ENCODE measurements at places on chromosomes 4 and X.
A peak's percentile ranks its signal among the peaks of the same experiment; 100 is the strongest.

GRCh38 chrX:19794690-19795089 is 92.7 kb downstream of the SH3KBP1 start:
- no peak for ATAC-seq

DNA sequence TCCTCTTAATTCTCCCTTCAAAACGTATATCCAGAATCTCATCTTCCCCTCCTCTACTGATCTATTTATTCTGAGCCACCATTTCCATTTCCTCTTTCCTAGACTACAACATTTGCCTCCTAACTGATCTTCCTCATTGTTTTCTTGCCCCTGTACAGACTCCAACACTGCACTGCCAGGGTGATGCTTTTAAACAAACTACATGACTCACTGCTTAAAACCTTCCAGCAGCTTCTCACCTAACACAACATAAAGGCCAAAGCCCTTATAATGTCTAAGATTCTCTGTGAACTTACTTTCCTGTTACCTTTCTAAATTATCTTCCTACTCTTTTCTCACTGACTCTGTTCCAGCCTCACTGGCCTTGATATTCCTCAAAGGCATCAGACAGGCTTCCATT is 161.0 kb upstream of the HS3ST1 start:
- no peak for ATAC-seq

- ATAC-seq, result no peak
These were observed 91.5 kb downstream of the HPRT1 start for GRCh38 chrX:134551376-134552048.

- ATAC-seq, result peak; percentile 13
These were observed 704 bp downstream of the FAM114A1 start for GRCh38 chr4:38868059-38868960.

DNA sequence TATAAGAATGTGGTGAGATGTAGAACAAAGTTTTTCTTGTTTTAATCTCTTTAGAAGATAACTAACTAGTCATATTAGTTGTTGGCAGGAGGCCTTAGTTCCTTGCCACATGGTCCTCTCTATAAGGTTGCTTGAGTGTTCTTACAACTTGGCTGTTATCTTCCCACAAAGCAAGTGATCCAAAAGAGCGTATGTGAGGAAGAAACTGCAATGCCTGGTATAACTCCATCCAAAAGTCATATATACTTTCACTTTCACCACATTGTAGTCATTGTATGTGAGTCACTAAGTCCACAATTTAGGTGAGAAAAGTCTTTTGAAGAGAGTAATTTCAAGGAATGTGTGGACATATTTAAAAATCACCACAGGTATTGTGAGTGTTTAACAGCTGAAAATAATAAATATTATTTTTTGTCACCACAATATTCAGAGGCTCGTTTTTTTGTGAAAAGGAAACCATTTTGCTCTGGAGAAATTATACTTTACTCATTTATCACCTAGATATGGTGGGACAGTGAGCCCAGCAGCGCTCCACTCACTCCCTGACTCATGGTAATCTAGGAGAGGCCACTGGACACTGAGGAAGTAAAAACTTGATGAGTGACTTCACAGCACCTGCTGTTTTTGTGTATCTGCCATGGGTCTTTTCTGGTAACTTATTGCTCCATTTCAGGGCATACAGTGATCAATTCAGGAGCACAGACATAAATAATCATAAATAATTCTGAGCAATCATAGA is 369.4 kb upstream of the NDST3 start:
- ATAC-seq, result no peak

DNA sequence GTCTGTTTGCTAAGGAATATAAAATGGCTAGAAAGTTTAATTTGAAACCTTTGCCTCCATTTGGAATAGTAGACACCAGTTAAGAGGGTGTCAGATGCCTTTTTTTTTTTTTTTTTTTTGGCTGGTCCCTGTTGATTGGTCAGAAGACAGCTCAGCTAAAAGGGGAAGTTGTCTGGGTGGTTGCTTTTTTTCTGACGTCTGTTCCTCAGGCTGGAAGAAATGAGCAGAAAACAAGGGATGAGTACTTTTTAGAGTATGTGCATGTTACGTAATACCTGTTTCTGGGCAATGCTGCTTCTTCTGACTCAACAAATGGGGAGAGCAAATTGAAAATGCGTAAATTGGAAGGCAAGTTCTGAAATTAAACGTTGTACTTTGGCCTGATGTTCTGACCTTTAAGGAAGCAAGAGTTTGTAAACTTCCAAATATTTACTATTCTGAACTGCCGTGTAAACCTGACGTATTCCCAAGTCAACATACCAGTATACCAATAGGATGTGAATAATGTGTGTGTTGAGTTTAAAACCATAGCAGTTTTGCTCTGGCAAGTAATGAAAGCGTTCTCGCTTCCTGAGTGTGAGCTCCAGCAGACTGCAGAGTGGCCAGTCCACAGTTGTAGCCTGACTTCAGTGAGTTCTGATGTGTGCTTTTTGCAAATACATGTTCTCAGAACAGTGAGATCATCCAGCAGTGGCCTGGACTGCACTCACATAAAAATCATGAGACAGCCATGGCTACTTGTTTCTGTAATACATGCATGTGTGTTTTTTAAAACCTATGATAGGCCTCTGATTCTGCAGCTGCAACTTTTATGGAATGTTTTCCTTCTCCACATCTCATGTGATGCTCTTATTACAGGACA is 1.7 kb downstream of the SAT1 start:
- ATAC-seq, result no peak

DNA sequence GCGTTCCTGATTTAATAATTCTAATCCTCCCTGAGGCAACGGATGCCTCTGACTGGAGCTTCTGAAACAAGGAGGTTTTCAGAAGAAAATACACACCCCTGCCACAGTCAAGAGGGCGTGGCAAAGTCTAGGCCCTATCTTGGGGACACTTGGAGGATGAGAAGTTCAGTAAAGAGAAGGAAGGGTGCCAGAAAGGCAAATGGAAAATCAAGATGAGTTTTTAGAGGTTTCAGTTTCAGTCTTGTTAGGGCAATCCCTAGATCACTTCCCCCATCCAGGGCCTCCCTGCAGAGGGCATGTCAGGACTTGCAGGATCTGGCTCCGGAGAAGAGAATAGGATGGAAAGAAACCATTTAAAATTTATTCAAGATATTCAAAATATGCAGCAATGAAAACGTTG is 28.5 kb upstream of the FGF2 start:
- no peak for ATAC-seq

DNA sequence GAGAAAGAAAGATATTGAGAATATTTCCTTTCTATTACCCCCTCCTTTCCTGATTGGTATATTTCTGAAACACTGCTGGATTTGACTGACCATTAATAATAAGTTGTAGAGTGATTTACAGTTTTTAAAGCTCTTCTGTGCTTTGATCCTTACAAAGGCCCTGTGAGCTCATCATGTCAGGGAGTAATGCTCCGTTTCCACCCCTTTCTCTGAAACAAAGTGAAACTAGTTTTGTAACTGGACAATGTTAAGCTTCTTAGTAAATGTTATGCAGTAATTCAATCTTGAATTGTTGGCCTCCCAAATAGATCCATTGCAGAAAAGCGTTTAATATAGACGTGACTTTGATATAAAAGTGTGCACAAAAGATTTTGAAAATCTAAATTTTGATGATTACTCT is 190.1 kb upstream of the GNPDA2 start:
- no peak for ATAC-seq

DNA sequence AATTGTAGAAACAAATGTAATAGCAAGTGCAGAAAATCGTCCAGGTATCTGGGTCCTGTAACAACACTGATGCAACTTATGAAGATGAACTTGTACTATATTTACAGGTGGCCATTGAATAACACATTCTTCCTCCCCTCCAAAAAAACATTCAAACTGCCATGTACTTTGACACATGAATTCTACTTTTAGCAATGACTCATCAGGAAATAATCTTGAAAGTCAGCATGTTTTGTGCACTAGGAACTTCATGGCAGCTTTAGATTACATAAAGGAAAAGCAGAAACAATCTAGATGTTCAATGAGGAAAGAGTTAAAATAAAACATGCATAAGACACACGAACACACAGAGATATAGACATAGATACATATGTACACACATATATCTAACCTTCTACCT is 2.5 kb downstream of the PABPC1L2A start:
- no peak for ATAC-seq

DNA sequence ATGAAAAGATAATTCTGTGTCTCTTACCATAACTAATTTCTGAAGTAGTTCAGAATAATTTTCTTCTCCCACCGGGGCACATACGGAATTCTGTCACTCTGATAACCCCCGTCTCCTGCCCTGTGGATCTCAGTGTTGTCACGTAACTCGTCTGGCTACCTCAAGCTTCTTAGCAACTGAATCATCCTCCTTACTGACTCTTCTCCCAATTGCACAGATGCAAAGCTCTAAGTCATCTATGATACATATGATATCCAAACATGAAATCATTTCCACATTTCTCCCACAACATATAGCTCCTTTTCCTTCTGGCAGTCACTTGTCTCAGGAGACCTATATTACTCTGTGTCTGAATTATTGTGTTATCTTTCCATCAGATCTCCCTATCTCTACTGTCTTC is 1043.1 kb upstream of the TENM3 start:
- no peak for ATAC-seq

DNA sequence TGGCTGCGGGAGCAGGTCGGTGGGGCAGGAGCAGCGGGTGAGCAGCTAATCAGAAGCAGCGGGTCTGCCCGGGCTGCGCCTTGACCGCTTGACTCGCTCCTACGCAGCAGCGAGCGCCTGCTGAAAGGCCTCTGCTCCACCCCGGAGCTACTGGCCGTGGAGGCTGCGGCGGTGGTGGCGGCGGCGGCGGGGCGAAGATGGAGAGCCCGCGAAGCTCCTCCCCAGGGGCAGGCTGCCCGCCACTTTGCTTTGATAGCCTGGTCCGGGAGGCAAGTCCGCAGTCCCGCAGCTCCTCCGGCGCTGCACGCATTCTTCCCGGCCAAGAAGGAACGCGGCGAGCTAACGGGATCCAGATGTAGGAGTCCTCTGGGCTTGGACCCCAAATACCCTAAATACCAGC is 36.7 kb downstream of the PJA1 start:
- ATAC-seq, result no peak

DNA sequence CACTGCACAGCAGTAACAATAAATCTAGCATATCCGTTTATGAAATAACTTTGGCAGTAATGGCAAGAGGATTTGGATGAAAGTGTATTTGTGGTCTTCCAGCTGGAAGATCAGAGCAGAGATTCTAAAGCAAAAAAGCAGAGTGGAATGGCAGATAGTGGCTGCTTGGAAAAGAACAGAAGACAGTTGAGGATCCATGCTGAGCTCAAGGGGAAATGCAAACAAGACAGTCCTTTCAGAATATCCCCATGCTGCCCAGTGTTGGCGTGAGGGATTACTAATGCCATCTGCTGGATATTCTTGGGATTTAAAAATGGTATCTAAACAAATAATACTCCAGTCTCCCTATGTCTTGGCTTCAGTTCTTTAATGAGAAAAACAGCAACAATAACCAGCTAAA is 629.1 kb upstream of the ATOH1 start:
- ATAC-seq, result no peak

GRCh38 chrX:2928583-2929434 is at the start of gene ARSD:
ARSD (minus strand) TSS chrX:2929339; CDS start chrX:2929275, 64 bp downstream.
- ATAC-seq, result peak; percentile 96

DNA sequence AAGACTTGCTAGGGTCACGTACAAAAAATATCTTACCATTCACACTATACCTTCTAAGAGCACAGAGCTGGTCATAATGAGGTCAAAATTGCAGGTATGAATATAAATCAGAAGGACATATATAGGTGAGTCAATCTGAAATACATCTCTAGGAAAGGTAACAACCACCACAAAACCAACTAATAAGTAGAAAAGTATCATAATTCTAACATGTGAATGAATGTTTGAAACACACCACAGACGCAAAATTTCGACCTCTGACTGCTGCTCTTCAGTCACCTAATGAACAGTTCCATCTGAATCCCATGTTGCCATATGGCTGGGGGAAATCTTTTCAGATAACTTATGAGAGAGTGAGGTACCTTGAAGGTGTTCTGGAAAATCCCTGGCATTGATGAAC is 22.1 kb downstream of the STAP1 start:
- ATAC-seq, result no peak

DNA sequence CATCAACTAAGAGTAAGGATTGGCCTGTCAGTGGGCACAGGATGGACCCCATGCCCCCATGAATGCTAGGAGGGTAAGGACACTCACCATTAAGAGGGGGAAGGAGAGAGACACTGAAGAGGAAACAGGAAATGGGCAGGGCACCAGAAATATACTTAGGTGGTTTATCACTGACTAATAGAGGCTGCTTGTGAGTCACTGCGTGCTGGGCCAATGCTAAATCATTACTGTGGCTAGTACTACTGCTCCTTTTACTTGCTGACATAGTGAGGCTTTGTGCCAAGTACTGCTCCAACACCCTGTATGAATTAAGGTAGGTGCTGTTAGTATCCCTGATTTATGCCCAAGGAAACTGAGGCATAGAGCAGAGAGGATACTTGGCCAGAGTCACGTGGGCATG is 130.4 kb upstream of the FRMPD4 start:
- ATAC-seq, result no peak

- ATAC-seq, result no peak
These were observed 44.1 kb downstream of the WDR1 start for GRCh38 chr4:10072420-10073017.

- peak; percentile 32 for ATAC-seq
These were observed 752 bp downstream of the SEPTIN11 start for GRCh38 chr4:76950052-76950955.

- ATAC-seq, result no peak
These were observed 8.0 kb downstream of the NUDT6 start for GRCh38 chr4:122914292-122914904.

DNA sequence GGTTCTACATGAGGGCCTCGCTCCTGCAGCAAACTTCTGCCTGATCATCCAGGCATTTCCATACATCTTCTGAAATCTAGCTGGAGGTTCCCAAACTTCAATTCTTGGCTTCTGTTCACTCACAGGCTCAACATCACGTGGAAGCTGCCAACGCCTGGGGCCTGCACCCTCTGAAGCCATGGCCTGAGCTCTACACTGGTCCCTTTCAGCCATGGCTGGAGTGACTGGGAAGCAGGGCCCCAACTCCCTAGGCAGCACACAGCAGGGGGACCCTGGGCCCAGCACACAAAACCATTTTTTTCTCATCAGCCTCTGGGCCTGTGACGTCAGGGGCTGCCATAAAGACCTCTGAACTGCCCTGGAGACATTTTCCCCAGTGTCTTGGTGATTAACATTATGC is 542.7 kb downstream of the TLL1 start:
- ATAC-seq, result no peak

GRCh38 chrX:69493193-69493592 is 10.9 kb upstream of the NALF2 start:
- ATAC-seq, result no peak

- no peak for ATAC-seq
These were observed 633.6 kb downstream of the SPRY1 start for GRCh38 chr4:124030147-124030546.

- ATAC-seq, result no peak
These were observed 66.8 kb downstream of the SPIN3 start for GRCh38 chrX:56928546-56928945.

- no peak for ATAC-seq
These were observed 597.6 kb upstream of the MAGEB2 start for GRCh38 chrX:29617725-29618124.

DNA sequence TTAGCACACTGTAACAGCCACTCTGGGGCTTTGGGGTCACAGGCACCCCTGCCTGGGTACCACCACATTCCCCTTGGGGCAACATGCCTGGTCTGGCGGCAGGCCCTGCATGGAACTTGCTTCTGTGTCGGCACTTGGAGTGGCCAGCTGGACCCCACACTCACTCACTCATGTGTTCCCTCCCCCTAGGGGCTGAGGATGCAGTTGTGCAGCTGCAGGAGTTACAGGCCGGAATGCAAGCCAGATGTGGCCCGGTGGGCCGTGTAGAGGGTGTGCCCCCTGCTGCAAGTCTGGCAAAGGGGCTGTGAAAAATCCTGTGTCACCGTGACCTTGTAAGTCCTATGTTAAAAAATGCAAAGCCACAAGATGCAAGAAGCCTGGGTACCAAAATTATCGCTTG is 34.2 kb downstream of the ATXN3L start:
- no peak for ATAC-seq

Measured in stimulated activated memory B cell treated with anti-CD40 and anti-IgM and Interleukin-4, amounts not matched to agents 10 μg/mL and 1 μg/mL and 100 μg/mL, for 72 hours (primary cell).